ENCODE measurements at places on chromosomes 5 and 9.

DNA sequence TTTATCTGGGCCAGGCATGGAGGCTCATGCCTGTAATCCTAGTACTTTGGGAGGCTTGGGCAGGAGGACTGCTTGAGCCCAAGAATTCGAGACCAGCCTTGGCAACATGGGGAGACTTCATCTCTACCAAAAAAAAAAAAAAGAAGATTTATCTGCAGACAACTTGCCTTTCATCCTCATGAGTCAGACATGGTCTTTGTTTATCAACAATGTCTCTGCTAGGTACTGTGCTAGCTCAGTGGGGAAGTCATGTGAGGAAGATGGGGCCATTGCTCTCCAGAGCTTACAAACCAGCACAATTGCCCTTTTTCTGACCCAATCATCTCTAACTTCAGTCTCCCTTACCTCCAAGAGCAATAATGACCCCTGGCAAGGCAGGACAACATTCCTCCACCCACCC is 1.6 kb downstream of the URM1 start:
- no peak for DNase-seq

GRCh38 chr9:79812507-79813257 is 240.9 kb downstream of the TLE4 start:
- no peak for DNase-seq

GRCh38 chr5:171897231-171897630 is 109.2 kb downstream of the FBXW11 start:
- no peak for DNase-seq

DNA sequence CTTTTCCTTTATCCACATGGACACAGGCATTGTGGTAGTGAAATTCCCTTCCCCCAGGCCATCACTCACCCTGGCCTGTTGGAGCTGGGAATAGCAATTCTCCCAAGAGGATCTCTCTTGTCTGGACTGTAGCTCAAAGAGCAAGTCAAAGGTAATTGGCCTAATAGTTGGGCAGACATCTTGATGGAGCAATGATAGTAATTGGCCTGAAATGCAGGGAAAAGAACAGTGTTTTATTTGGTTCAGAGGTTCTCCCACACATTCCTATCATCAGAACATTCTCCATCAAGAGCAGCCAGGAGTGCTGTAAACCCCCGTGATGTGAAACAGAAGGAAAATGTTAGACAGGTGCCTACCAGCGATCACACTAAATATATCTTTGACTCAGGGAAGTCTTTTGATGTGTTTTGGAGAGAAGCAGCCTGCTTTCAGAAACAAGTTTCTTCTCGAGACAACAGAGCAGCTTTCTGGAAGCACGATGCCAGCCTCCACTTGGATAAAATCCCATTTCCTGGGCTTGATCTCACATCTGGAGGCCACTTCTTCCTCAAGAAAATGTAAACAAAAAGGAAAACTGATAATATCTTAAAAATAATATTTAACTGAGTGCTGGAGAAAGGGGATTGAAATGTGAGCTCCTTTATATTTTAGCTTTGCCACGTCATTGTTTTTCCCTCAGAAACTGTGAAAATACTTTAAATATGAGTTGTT is 198.1 kb upstream of the WWC1 start:
- no peak for DNase-seq

DNA sequence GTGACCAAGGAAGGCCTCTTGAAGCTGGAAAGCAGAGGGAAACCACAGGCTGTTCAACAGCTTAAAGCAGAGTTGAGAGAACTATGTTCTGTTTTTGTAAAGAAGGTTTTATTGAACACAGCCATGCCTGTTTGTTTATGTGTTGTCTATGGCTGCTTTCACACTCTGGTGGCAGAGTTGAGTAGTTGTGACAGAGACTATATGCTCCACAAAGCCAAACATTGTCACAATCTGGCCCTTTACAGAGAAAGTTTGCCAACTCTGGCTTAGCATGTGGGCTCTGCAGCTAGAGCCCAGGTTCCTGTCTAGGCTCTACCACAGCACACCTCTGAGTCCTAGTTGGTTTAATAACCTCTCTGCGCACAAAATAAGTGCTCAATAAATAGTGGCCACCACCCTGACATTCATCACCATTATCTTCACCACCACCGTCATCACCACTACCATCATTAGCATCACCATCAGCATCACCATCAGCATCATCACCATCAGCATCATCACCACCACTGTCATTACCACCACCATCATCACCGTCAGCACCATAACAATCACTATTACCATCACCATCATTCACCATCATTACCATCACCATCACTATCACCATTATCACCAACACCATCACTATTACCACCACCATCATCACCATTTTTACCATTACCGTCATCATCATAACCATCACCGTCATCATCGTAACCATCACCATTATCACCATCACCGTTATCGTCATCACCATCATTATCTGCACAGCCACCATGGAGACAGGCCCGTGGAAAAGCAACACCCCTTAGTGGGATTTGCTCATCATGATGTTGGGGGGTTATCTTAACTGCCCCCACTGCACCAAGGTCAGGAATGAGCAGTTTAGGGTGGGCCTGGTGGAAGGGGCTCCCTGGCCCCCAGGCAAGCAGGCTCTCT is 18.3 kb downstream of the AKNA start:
- no peak for DNase-seq

- no peak for DNase-seq
Measured at GRCh38 chr9:128149001-128149701, at the start of gene LCN2. TSS of gene LCN2 (plus strand) at chr9:128149453. CDS start at chr9:128149526, 73 bp downstream.

GRCh38 chr9:36128349-36128748 is 8.2 kb upstream of the GLIPR2 start:
- DNase-seq: no peak

DNA sequence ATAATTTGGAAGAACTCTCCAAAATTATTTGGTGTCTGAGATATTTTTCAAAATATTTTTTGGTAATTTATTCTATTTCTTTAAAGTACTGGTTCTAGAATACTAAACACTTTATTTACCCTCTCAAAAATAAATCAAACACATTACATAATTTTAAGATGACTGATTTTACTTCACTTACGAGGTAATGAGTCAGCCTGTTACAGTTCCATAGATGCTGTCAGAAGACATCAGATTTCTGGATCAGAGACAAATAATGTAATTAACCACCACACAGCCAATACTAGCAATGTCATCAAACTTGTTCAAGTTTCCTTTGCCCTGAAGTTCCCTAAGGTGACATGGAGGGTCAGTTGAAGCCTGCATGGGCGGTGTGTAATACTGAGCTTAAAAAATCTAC is 106.1 kb upstream of the CDH9 start:
- DNase-seq: no peak

- DNase-seq: no peak
Measured at GRCh38 chr9:28981711-28982110, 1408.4 kb upstream of the C9orf72 start.

GRCh38 chr9:77649109-77649812 is 1.1 kb upstream of the GNA14 start:
- DNase-seq: no peak

- no peak for DNase-seq
Measured at GRCh38 chr5:135823881-135824280, 10.6 kb upstream of the SLC25A48 start.

GRCh38 chr5:51386916-51387883 is 4.0 kb downstream of the ISL1 start:
- no peak for DNase-seq

GRCh38 chr9:107033966-107034365 is 171.0 kb downstream of the ZNF462 start:
- DNase-seq: no peak

DNA sequence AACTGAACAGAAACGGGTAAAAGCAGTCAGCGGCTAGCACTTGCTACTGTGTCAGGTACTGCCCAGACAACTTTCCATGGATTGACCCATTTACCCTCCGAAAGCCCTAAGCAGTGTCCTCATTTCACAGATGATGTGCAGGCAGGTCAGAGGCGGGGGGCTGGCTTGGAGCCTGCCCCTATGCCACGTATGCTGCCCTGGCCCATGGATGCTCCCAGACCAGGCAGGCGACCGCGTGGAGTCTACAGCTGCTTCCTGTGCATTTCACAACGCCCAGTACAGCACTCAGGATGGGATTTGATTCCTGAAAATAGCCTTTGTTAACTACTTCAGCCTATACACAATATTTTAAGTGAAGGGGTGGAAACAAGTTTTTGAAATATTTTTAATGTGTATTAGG is 202.9 kb downstream of the NXNL2 start:
- no peak for DNase-seq
